ENCODE measurements at places on chromosomes 6 and 20.
A peak's percentile ranks its signal among the peaks of the same experiment; 100 is the strongest.

- DNase-seq: no peak
Observed at GRCh38 chr6:152554851-152555250, 82.3 kb downstream of the SYNE1 start.

- peak; percentile 34 for DNase-seq
Observed at GRCh38 chr20:47985092-47985850, 200.0 kb upstream of the SULF2 start.

GRCh38 chr6:3405679-3406078, 51.2 kb downstream of the SLC22A23 start:
- no peak for DNase-seq

DNA sequence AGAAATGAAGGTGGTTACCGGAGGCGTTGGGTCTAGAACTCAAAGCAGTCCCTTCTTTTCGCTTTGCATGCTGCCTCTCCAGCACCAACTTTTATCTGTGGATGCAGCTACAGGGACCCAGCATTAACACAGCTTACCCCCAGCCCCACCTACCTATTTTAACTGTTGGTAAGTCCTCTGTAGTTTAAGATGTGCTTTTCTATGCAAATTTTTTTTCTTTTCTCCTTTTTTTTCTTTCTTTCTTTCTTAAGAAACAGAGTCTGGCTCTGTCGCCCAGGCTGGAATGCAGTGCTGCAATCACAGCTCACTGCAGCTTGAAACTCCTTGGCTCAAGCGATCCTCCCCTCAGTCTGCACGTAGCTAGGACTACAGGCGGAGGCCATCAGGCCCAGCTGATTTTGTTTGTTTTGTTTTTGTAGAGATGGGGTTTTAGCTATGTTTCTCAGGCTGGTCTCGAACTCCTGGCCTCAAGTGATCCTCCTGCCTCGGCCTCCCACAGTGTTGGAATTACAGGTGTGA, 6.5 kb upstream of the USP45 start:
- peak; percentile 68 for DNase-seq

GRCh38 chr20:7984192-7984591, 35.4 kb downstream of the TMX4 start:
- DNase-seq: no peak

GRCh38 chr20:21259346-21259745, 43.8 kb upstream of the XRN2 start:
- DNase-seq: no peak

DNA sequence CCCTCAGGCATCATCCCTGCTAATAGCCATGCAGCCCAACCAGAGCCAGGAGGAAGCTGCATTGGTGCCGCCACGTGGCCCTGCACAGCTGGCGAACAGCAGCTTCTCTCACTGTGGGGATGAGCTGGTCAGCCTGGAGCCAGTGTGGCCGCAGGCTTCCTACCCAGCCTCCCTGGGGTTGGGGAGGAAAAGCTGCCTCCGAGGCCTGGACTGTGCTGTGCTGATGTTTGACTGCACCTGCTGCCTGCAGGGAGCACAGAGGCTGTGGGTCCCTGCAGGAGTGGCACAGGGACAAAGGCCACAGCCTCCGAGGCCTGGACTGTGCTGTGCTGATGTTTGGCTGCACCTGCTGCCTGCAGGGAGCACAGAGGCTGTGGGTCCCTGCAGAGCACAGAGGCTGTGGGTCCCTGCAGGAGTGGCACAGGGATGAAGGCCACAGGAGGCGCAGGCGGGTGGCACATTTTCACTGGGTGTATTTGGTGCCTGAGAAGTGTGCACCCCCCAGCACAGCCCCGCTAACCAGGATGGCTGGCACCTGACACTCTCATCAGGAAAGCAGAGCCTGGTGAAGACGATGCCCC, 83.9 kb downstream of the DLL1 start:
- DNase-seq: no peak

GRCh38 chr20:37839432-37839827, 63.5 kb upstream of the VSTM2L start:
- no peak for DNase-seq

DNA sequence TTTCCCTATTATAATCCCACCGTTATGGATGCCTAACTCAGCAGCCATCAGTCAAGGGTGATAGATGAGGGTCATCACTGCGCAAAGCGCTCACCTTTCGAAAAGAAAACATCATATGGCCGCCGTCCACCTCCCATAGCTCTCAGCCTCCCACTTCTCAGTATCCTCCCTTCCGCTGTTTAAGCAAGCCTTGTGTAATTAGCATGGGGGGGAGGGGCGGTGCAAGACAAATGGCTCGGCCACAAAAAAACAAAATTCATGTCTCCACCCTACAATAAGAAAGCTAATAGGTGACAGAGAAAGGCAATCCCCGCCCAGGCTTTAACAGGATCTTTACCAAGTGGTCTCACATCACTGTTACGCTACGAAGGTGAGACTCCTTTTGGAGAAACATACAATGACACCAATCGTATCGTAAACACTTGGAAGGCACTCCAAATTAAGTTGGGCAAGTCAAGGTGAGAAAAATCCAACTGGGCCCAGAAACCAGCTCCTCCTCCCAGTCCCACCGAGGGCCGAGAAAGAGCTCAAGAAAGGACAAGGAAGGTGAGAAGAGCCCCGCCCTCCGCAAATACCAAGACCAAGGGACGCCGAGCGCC, 645 bp downstream of the DDX39B start:
- DNase-seq: peak; percentile 71

GRCh38 chr6:105357165-105357564, 45.7 kb downstream of the PREP start:
- DNase-seq: peak; percentile 26

Measured in muscle of leg (tissue), 16 donors.